ENCODE measurements at places on chromosomes 13 and 19.

- no peak for DNase-seq
Observed at GRCh38 chr19:8210421-8211101, 1.4 kb downstream of the CERS4 start.

- no peak for DNase-seq
Observed at GRCh38 chr19:38031423-38031770, 124.4 kb downstream of the SIPA1L3 start.

DNA sequence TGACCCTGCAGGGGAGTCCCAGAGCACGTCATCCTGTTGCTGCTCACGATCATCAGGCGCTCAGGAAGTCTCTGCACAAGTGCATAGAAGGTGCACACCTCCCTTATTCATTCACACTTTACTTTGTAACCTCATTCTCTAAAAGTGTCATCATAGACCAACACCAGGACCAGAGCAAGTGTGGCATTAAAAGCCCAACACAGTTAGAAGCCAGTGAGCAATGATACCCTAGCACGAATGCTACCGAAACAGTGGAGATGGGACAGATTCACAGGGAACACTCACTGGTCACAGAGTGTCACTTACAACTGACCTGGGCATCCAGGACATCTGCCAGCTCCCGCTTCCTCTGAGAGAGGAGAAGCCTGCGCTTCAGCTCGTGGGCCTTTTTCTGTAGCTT, 17.0 kb downstream of the HAUS8 start:
- DNase-seq: no peak

DNA sequence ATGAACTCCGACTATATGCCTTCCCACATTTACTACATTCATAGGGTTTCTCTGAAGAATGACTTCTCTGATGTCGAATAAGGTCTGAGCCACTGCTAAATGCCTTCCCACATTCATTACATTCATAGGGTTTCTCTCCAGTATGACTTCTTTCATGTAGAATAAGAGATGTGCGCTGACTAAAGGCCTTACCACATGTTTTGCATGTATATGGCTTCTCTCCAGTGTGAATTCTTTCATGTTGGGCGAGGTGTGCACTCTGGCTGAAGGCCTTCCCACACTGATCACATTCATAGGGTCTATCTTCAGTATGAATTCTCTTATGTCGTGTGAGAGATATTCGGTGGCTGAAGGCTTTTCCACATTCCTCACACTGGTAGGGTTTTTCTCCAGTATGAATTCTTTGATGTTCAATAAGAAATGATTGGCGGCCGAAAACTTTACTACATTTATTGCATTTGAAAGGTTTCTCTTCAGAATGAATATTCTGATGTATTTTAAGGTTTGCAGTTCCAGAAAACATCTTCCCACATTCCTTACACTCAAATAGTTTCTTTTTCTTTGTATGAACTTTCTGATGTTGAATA, 35.8 kb downstream of the ZNF667 start:
- no peak for DNase-seq

DNA sequence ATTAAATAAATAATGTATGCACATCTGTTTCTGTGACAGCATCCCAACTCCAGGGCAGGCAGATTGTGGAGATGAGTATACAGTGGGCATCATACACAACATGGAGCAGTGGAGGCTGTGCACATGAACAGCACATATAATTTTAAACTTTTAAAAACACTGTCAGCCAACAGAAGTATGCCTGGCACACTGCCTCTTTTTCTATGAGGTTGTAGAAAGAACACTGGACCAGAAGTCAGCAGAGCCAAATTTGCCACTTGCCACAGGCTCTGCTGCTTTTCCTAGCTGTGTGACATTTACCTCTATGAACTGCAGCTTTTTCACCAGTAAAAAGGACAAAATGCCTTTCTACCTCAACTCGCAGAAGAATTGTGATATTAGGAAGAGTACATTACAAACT, 118.7 kb downstream of the FRY start:
- DNase-seq: no peak

DNA sequence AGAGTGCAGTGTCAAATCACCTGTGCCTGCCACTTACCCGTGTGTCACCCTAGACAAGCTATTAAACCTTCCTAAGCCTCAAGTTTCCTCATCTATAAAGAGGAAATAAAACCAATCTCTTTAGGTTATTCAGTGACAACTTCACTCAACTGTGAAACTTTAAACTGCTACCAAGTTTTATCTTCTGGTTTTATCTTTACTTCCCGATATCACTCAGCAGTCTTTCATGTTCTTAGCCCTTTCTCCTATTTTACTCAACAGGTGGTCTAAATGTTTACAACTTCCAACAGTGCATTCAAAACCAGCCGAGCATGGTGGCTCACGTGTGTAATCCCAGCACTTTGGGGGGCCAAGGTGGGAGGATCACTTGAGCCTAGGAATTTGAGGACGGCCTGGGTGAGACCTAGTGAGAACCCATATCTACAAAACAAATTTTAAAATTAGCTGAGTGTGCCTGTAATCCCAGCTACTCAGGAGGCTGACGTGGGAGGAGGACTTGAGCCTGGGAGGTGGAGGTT, 59.6 kb downstream of the GPALPP1 start:
- no peak for DNase-seq

DNA sequence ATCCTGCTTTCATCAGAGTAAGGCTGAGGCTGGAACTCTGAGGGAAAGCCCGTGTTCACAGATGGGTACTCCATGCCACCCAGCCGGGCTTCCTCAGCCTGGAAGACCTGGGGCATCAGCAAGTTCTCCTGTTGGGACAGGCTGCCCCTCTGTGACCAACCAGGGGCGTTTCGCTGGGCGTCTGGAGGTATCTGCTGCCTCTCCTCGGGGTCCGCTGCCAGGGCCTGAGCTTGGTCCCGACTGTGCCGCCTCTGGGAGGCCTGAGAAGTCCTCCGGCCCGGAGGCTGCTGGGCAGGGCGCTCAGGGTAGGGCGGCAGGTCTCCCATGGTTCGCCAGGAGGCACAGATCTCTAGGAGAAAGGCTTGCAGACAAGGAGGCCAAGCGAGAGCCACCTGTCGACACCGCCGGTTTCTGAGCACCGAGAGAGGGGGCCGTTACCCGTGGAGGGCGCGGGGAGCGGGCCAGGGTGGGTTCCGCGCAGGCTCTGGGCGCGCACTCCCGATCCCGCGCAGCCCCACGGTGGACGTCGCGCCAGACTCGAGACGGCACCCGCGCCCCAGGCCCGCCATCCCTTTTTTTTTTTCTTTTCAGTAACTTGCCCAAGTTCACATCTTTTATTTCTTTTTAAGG, at the start of gene RSPH6A:
RSPH6A (minus strand) TSS at position 458 of the 630 bp plus-strand sequence; CDS start at position 326, 132 bp downstream.
- DNase-seq: no peak

- DNase-seq: no peak
Observed at GRCh38 chr13:49302222-49302621, 54.5 kb downstream of the CDADC1 start.

DNA sequence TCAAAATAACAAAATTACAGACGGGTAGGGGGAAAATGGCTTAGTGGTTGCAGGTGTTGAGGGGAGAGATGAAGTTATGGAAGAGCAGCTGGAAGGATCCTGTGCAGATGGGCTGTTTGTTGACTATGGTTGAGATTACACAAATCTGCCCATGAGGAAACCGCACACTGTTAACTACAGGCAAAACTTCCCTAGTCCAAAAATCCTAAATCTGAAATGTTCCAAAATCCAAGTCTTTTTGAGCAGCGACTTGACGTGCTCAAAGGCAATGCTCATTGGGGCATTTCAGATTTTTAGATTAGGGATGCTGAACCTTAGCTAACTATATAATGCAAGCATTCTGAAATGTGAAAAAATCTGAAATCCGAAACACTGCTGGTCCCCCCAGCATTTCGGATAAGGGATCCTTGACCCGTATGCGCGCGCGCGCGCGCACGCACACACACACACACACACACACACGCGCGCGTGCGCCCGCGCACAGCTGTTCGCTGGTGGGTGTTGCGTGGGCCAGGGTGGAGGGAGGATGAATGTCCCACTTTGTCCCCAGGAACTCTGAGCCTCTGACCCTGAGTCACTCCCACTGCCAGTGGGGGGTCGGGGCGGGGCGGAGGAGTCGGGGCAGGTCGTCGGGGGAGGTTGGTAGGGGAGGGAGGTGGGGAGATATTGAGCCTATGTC, 6.8 kb downstream of the F2RL3 start:
- DNase-seq: no peak

- DNase-seq: no peak
Observed at GRCh38 chr19:37929355-37929923, 22.4 kb downstream of the SIPA1L3 start.

- DNase-seq: no peak
Observed at GRCh38 chr19:17685451-17686022, 2.6 kb downstream of the UNC13A start.

GRCh38 chr19:2503521-2504109, 27.7 kb downstream of the GADD45B start:
- peak; percentile 73 for DNase-seq

DNA sequence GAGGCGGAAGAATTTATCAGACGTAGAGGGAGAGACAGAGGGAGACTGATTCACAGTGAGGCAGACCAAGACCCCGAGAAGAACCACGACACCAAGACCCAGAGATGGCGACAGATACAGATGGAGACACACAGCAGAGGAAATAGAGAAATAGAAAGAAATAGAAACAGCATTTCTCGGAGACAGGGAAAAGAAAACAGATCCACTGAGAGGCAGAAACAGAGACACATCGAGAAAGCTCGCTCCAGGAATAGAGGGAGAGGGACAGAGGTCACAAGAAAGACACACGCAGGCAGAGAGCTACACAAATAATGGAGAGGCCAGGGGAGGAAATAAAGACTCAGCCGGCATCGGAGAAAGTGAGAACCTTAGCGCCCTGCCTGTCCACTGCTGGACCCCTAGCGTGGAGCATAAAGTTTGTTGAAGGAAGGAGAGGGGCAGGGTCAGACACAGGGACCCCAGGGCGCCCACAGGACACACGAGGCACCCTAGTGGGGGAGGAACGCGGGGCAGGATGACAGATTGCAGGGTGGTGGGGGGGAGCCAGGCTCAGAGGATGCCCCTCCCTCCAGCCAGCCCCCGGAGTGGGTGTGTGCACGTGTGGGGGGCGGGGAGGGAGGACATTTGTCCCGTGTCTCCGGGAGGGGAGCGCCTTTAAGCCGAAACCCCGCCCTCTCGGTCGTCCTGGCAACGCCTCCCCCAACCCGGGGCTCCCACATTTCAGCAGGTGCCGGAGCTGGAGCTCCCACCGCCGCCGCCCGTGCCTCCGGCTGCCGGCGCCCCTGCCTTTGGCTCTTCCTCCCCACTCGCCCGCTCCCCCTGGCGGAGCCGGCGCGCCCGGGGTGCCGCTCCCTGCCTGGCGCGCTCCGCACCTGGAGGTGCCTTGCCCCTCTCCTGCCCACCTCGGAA, at the start of gene PRKCG:
PRKCG (plus strand) TSS at position 716 of the 909 bp plus-strand sequence. CDS start 298 bp downstream, outside the sequence.
- peak; percentile 53 for DNase-seq

DNA sequence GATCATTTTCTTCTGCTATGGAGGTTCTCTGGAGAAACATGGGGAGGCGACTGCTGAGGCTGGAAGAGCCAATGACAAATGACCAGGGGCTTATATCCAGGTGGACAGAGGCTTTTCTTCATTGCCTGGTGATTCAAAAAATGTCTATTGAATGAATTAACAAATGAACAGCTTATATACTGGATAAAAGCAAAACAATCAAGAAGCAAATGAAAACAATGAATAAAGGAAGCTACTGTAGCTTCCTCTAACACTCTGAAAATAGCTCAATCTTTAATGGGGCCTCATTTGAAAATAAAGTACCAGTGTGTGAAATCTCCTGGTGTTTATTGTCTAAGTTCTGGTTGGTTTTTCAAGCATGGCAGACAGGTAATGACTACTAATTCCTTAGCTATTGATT, 167.5 kb upstream of the TMTC4 start:
- no peak for DNase-seq

- DNase-seq: no peak
Observed at GRCh38 chr13:97261254-97262005, 39.3 kb downstream of the MBNL2 start.

DNA sequence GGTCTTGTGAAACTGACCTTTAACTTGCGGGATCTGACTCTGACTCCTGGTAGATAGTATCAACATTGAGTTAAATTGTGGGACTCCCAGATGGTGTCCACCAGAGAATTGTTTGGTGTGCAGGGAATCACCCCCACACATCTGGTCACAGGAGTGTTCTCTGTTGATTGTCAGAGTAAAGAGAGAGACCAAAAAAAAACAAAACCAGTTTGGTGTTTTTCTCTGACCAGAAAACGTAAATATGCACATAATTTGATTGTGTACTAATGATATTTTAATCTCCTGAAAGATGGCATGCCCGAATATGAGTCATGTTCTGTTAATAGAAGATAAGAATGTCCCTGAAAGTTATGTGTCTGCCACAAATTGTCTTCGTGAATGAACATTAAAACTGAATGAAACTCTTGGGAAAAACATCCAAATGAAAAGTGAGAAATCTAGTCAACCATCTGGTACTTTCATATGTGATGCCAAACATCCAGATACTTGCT, 118.5 kb upstream of the GPC6 start:
- DNase-seq: no peak

DNA sequence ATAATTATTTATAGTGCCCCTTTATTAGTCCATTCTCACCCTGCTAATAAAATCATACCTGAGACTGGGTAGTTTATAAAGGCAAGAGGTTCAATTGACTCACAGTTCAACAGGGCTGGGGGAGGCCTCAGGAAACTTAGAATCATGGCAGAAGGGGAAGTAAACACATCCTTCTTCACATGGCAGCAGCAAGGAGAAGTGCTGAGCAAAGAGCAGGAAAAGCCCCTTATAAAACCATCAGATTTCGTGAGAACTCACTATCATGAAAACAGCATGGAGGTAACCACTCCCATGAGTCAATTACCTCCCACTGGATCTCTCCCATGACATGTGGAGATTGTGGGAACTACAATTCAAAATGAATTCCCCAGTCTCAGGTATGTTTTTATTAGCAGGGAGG, 89.9 kb upstream of the STARD13 start:
- no peak for DNase-seq

- no peak for DNase-seq
Observed at GRCh38 chr13:48586591-48587103, 53.8 kb upstream of the RCBTB2 start.

GRCh38 chr19:5002143-5002542, 33.2 kb downstream of the KDM4B start:
- DNase-seq: no peak

DNA sequence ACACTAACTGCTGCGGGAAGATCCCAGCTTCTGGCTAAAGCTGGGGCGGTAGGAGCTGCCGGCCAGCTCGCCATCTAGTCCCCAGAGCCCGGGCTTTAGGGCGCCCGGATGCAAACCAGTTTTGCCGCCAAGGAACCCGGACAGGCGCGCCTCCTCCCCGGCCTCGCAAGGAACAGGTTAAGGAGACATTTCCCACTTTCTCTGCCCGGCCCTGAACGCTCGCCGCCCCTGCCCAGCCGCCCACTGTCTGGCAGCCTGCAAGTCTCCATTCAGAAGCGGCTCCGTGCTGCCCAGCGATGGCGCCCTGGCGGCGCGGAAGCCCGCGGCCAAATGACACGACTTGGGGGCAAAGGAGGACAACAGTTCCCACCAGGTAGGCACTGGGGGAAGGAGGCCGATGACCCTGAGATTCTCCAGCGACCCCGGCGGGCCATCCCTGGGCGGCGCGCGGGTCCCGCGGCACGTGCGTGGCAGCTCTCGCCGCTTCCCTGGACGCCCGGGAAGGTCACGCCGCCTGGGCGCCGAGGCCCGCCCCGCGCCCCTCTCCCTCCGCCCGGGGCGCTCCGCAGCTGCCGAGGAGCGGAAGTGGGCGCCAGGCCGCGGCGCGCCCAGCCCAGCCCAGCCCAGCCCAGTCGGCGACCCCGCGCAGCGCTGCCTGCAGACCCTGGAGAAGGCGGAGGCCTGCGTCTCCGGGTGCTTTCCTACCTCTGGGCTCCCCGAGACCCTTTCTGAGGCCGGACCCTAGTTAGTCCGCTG, 42.2 kb upstream of the HNRNPA1L2 start:
- no peak for DNase-seq

- no peak for DNase-seq
Observed at GRCh38 chr13:102033386-102033785, 368.5 kb downstream of the FGF14 start.

GRCh38 chr19:13909430-13909829, 3.4 kb downstream of the CC2D1A start:
- no peak for DNase-seq

Measured in activated CD4-positive, alpha-beta T cell treated with anti-CD3 and anti-CD28 coated beads for 4 hours (primary cell).